Stimulated activated naive CD8-positive, alpha-beta T cell treated with anti-CD3 and anti-CD28 coated beads, Interleukin-15, Interleukin-2, amounts not matched to agents 100 U/mL and 50 U/mL, for 24 hours (primary cell): ENCODE measurements at places on chromosomes 3 and 15.
A peak's percentile ranks its signal among the peaks of the same experiment; 100 is the strongest.

DNA sequence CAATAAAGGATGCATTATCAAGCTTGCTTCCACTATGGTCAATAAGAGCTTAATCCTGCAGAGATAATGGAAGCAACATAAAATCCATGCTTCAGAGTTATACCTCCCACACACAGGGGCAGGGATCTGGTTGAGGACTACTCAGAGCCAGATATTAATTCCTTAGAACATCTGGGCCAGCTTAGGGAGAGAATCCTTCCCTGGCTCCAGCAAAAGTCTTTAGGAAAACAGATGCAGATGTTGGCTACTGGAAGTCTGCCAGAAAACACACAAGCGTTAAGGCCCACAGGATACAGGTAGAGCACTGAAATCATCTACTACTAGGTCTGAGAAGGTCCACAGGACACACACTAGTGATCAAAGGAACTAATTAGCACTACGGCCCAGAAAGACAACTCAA, 25.2 kb downstream of the TMEM202 start:
- DNase-seq: no peak

- no peak for DNase-seq
Observed at GRCh38 chr3:134446800-134447199, 39.0 kb downstream of the ANAPC13 start.

GRCh38 chr3:47580481-47580880, 1.8 kb upstream of the CSPG5 start:
- no peak for DNase-seq

DNA sequence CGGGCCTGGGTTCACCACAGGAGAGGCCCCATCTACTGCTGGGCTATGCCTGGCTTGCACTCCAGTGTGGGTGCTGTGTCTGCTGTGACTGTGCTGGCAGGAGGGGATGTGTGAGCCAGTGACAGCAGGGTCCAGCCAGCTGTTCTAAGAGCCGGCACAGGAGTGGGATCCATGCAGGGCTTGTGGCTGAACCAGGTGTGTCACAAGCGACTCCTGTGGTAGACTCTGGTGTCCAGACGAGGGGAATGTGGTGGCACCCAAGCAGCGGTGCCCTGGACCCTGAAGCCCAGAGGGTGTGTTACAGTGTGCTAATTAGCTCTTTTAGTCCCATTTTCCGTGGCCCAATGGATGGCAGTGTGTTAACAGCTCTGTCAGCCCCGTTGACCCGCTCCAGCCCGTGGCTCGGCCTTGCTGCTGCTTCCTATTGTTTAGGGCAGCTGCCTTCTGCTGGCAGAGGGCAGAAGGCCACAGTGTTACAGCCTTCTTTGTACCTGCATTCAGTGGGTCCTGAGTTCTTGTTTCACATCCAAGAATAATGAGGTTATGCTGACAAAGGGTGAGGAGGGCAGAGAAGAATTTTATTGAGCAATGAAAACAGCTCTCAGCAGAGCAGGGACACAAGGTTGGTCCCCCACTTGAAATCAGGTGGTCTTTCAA, 78.5 kb upstream of the RNU6-1 start:
- DNase-seq: no peak

DNA sequence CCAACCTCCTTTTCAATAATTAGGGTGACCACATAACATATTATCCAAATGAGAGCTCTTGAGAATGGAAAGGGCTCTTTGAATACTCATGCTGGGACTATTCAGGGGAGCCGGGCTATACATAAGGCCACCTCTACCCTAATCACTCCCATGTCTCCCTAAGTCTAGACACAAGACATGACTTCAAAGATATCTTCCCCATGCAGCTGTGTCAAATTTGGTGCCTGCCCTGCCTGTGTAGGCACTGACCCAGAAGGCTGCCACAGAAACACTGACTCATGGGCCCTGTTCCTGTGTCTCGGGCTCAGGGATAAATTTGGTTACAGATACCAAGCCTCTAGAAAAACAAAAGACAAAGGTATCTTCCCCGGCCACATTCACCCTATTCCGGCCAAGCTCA, 70.3 kb downstream of the MYLK start:
- DNase-seq: no peak

GRCh38 chr3:30467596-30468238, 138.7 kb upstream of the TGFBR2 start:
- no peak for DNase-seq

DNA sequence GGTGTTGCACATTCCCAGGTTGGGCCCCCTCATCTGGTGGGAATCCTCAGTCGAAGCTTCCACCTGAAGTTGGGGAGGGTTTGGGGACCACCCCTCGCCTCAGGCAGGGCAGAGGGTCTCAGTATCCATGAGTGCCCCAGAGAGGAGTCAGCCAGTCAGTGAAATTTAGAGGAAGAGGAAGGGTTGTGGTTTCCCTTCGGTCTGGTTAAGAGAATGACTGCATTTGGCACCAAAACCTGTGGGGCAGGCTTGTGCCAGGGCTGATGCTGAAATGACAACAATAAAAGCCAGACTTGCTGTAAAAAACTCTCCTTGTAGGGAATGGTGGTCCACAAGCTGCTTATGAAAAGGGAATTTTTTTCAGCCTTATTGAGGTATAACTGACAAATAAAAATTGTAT, 22.6 kb downstream of the LMCD1 start:
- DNase-seq: no peak

- no peak for DNase-seq
Observed at GRCh38 chr3:45082142-45082538, 56.0 kb downstream of the CLEC3B start.

- DNase-seq: peak; percentile 48
Observed at GRCh38 chr15:44882499-44882968, 74.0 kb upstream of the TERB2 start.

DNA sequence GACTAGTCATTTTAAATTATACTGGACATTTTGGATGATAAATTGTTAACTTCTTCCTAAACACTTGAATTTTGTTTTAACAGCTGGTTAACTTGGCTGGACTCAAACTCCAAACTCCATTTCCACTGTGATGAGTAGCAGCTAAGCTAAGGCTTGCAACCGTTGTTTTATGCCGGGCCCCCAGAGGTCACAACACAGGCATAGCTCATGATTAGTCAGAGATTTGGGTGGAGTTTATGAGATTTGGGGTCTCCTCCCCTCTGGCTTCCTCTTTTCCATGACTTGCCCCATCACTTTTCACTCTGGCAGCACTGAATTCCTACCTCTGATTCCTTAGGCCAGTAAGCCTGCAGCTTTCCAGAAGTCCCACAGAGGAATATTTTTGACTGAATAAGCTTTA, 12.8 kb downstream of the THAP10 start:
- no peak for DNase-seq

DNA sequence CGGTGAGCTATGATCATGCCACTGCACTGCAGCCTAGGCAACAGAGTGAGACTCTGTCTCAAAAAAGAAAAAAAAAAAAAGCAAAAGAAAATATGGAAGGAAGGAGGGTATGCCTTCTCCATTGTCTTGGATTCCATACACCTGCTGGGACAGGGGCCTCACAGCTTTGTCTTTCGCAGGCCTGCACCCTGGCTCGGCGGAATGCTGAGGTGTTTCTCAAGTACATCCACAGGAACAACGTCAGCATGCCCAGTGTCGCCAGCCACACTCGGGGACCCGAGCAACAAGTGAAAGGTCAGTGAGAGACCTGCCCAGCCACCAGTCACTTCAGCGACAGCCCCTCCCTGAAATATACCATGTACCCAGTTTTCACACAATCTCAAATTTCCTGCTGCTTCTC, 288.5 kb upstream of the UMPS start:
- no peak for DNase-seq

DNA sequence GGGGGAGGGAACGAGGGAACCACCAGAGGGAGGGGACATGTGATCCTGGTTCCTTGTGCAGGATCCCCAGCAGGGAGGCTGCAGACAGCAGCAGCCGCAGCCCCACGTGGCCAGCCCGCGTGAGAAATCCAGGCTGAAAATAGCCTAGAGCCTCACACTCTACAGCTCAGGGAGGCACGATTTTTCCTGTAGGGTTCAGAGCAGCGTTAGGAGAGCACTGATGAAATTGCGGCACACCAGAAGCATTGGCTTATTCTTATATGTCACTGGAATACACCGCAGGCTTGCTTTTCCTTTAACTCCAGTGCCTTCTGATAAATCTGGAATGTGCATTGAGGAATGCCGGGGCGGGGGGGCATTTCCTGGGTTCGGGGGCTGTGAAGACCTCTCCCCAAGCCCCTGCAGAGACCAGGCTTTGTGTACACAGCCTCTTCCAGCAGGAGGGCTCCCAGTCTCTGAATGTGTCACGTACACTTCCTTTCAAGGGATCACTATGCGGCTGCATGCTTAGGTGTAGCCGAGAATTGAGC, 193.0 kb downstream of the ATP10A start:
- no peak for DNase-seq

- no peak for DNase-seq
Observed at GRCh38 chr3:42067326-42067725, 23.8 kb upstream of the TRAK1 start.

DNA sequence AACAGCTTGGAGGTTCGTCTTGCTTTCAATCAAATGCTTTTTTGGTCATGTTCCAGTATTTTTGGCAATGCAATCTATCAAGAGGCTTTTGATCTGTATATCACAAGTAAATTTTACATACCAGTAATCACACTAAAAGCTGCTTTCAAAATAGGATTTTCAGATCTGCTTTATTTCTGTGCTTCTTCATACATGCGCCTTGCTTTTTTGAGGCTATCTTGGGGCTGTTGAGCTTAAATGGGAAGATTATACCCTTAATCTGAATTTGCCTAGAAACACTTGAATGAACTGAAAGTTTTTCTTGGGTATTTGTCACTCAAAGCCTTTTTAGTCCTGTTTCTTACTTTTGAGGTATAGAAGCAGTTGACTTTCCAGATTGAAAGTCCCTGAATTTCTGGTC, 62.1 kb upstream of the DCBLD2 start:
- no peak for DNase-seq

DNA sequence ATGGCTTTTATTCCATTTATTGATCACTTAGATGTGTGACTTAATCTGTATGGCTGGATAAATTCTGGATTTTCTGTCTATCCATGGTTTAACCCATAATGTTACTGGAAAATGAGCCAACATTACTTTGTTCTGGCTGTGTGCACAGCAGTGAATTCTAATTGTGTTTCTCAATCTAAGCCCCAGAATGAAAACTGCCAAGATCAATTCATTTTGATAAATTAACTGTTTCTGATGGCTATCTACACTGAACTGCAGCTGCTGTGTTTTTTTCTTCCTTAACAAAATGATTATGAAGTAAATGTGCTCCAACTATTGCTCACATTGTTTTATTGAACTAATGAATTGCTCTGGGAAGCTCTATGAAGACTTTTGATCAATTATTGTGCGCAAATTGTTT, 35.7 kb upstream of the CPB1 start:
- no peak for DNase-seq

DNA sequence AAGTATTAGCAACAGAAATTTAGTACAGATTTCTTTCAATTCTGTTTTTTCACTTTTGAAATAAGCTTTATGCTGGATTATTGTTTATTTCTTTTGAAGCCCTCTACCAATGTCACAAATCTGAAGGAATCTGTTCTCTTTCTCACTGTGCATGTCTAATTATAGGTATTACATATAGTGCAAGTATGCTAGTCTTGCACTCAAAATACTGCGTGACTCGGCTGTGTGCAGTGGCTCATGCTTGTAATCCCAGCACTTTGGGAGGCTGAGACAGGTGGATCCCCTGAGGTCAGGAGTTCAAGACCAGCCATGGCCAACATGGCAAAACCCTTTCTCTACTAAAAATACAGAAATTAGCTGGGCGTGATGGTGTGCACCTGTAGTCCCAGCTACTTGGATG, 95.8 kb upstream of the PLAAT1 start:
- DNase-seq: no peak

- DNase-seq: no peak
Observed at GRCh38 chr3:74593152-74593551, 21.3 kb downstream of the CNTN3 start.

GRCh38 chr15:28133281-28133680, 34.2 kb upstream of the OCA2 start:
- no peak for DNase-seq

DNA sequence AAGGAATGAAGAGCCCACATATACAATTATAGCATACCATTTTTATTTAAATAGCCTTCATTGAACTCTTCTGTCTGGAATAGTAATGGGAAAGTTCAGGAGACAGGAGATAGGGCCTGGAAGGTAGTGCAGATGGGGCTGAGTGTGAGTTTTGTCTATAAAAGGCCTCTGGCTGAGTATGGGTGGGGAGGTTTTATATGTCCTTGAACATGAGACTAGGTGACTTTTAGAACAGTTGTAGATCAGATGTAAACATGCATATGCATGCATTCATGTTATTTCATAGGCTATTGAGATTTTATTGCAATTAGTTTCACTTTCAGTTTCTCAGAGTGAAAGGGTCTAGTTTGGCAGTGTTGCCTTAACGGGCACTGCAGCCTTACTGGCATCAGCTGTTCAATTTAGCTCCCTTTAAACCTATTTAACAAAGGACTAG, 27.1 kb downstream of the CGGBP1 start:
- no peak for DNase-seq

DNA sequence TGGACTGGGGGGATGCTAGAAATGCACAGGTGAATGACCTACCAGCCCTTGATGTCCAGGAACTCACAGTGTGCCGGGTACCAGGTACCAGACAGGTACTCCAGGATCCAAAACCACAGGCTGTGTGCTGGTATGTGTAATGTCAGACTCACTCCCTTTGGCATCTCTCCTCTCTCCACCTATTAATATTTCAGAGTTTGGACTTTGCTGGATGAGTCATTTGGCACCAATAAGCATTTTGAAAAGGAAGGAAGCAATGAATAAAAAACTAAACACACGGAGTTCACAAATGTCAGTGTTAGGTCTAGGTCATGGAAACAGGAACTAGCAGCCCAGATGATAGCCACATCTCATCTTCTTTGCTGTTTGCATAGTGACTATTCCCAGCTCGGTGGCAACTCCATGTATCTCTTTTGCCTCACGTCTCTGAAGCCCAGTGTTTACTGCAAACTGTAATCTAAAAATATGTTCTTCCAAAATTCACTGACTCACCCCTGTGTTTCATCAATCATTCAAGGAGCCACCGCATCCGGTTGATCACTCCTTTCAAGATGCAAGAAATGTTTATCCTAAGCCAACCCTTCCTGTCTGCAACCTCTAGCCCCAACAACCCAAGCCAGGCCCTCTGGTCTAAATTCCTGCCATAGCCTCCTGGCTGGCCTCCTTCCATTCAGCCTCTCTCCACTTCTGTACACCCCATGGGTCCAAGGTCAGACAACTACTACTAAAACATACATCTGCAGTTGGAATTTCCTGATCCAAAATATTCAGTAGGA, 8.4 kb downstream of the ITGB5 start:
- DNase-seq: no peak

GRCh38 chr3:129003578-129004112, 2.5 kb downstream of the EFCC1 start:
- peak; percentile 54 for DNase-seq

DNA sequence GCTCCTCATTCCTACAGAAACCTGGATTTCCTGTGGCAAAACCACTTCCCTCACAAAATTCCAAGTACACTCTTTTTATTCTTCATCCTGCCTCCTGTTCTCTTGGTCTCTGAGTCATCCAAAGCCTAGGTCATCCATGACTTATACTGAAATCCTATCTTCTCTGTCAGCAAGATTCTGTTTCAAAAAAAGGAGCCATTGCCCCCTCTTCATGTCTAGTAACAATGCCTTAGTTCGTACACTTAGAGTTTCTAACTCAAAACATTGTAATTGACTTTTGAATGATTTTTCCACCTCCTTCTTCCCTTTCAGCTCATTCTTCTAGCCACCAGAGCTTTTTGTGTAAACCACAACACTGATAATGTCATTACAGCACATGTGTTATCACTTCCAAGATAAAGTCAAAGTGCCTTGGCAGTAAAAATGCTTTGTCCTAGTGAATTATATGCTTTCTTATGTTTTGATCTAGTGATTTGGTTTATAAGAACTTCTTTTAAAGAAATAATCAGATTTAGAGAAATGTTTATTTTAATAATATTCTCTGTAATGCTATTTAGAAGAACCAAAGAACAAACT, 256.5 kb upstream of the NECTIN3 start:
- DNase-seq: no peak
